Stimulated activated CD8-positive, alpha-beta memory T cell treated with anti-CD3 and anti-CD28 coated beads, Interleukin-4, amount 100 ng/mL, for 24 hours (primary cell): ENCODE measurements at places on chromosomes 4 and X.

- no peak for DNase-seq
Observed at GRCh38 chr4:158728236-158728635, 5.0 kb upstream of the PPID start.

DNA sequence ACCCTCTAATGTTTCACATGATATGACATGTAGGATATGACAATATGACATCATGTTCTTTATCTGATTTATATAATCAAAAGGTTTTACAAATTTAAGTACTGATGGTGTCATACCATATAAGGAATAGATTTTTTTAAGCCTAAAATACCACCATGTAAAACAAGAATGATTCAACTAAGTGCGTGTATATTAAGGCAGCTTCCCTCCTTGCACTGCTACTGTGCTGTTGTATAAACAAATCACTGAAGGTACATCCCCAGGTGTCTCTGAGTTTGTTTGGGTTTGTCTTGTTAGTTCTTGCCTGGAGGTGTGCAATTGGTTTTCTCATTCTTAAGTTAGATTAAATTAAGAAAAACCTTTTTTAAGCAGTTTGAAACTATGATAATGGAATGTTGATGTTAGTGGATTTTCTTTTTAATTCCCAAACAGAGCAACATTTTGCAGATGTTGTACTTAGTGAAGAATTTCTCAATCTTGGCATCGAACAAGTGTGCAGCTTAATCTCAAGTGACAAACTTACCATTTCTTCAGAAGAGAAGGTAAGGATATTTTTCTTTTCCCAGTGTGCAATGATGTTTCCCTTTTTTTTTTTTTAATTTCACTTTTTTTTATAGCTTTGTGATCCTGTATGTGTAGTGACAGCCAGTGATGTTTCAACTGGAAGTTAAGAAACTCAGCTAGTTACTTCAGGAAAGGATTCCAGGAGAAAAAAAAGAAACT, 33.4 kb upstream of the MSMO1 start:
- DNase-seq = no peak

- DNase-seq = no peak
Observed at GRCh38 chr4:81436096-81436495, 35.6 kb downstream of the RASGEF1B start.

- no peak for DNase-seq
Observed at GRCh38 chr4:133823177-133823576, 378.4 kb downstream of the PABPC4L start.

GRCh38 chrX:39605183-39605582, 492.6 kb downstream of the BCOR start:
- DNase-seq = no peak

DNA sequence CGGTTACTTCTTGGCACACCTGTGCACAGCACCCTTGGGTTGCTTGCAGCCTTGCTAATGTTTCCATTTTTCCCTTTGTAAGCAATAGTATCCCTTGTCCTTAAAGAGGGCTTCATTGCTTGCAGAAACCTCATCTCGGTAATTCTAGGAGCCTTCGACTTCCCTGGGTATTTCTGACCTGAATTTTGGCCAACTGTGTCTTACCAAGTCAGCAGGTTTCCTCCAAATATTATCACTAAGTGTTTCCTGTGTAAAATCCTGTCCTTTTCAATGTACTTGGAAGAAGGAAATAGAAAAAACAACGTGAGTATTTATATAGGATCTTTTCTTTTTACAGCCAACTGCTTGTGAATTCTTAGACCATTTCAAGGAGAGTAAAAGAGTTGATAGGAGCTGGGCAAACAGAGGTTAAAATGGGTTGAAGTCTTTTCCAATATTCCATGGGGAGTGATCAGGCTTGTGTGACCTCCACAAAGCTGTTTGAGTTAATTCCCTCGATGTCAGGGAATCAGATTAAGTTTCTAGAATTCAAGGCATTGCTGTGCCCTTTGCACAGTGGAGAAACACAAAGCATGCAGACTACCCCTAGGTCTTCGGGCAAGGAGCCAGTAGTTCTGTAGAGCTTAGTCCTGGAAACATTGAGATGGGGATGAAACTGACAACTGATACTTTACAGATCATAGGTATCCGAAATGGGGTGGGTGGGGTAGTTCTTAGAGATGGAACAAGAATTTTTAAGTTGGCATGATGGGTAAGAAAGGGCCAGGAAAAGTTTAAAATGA, 209.9 kb downstream of the CPE start:
- no peak for DNase-seq

- no peak for DNase-seq
Observed at GRCh38 chr4:19748519-19749479, 502.9 kb upstream of the SLIT2 start.

GRCh38 chrX:104565791-104566680, at the start of gene IL1RAPL2:
IL1RAPL2 (plus strand) TSS chrX:104566199.
- no peak for DNase-seq

- DNase-seq = no peak
Observed at GRCh38 chr4:40938337-40938736, 188.6 kb downstream of the NSUN7 start.

DNA sequence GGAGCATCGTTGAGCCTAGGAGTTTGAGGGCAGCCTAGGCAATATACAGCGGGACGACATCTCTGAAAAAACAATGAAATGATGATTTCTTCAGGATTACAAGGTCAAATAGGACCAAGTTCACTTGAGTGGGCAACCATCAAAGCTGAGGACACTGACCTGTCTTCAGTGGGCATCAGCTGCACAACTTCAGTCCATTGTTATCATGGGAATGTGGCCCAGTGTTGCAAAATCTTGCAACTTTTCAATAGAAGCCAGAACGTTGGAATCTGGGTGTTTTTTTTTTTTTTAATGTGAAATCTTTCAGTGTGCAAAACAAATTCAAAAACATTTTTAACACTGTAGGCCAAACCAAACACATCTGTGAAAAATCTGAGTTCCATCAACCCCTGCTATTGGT, 155.4 kb upstream of the PLAC1 start:
- no peak for DNase-seq

GRCh38 chr4:156547891-156548290, 423.7 kb downstream of the PDGFC start:
- DNase-seq = no peak

- no peak for DNase-seq
Observed at GRCh38 chrX:140180585-140180984, 215.3 kb upstream of the CXorf66 start.

GRCh38 chrX:18424482-18425198, 768 bp upstream of the CDKL5 start:
- no peak for DNase-seq

DNA sequence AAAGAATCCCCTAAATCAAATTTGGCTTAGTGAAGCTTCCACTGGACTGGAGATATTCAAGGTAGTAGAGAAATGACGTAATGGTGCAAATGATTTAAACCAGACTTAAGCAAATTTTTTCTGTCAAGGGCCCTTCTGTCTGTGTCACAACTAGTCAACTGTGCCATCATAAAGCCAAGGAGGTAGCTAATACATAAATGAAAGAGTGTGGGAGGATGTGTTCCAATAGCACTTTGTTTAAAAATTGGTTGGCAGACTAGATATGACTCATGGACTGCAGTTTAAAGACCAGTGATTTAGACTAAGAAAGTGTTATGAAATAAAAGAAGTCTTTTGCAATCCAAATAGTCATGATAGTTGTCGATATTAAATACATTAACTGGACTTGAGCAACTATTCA, 24.3 kb upstream of the TEX13C start:
- no peak for DNase-seq

DNA sequence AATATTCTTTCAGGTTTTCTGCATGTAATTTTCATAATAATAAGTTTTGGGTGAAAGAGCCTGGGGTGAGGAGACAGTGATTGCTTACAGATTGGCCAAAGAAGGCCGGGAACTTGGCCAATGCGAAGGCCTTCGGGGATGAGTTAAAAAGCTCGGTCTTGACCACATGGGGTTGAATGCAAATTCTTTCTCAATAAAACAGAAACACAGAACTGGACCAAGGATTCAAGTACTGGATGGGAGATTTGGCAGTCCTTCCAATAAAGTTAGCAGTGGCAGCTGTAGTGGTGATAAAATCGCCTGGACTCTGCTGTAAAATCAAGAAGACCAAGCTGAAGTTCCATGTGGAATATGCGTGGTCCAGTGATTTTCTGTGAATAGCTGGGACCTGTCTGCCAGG, 282.2 kb upstream of the KLF3 start:
- DNase-seq = no peak
